ENCODE measurements at places on chromosomes 16 and 17. TPM values are rescaled to one million over a fixed set of nuclear protein-coding genes. Genes with fewer than 3 reads are reported as not detected.
A peak's percentile ranks its signal among the peaks of the same experiment; 100 is the strongest.

Gene ALDH3A1
- total RNA-seq = 10.5 TPM

Gene ABCA9
- 11.1 TPM for total RNA-seq

Gene COASY
- total RNA-seq = 63.3 TPM

Gene CBLN1
- 0.29 TPM for total RNA-seq

GRCh38 chr16:89502081-89502843, 5.9 kb upstream of the SPG7 start:
- H3K4me3 ChIP-seq = no peak overlapping the region
- peak overlapping the region; percentile 51 for H3K27ac ChIP-seq
- H3K27me3 ChIP-seq = no peaks in the 10 kb centered on the region
- peaks cover 23% of the 10 kb centered on the region for H3K4me1 ChIP-seq
- H3K36me3 ChIP-seq = no peaks in the 10 kb centered on the region

DNA sequence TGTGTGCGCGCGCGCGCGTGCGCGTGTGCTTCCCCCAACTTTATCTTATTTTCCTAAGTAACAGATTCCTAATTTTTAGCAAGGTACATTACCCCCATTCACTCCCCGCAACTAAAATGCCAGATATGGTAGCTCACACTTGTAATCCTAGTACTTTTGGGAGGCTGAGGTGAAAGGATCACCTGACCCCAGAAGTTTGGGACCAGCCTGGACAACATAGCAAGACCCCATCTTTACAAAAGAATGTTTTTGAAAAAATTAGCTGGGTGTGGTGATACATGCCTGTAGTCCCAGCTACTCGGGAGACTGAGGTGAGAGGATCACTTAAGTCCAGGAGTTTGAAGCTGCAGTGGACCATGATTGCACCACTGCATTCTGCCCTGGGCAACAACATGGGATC, 5.1 kb downstream of the BRD7 start:
- H3K4me3 ChIP-seq = no peak overlapping the region
- peaks cover 46% of the 10 kb centered on the region for H3K36me3 ChIP-seq
- H3K27ac ChIP-seq = no peak overlapping the region

DNA sequence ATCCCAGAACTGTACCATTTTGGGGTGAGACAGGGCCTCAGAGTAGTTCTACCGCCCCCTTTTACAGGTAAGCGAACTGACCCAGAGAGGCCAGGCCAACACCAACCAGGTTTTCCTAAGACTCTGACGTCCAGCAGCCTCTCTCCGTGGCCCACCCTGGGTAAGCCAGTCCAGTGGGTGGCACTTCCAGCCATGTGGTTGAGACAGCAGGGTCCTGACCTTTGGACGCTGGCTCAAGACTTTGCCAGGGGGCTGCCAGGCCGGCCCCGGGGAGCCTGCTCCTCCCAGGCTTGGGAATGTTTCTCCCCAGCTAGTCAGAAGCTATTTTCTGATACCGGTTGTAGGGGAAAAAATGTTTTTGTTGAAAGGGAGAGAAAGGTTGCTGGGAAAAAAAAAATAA, 16.9 kb downstream of the GPRC5C start:
- peak overlapping the region; percentile 17 for H3K27ac ChIP-seq
- H3K27me3 ChIP-seq = no peaks in the 10 kb centered on the region
- peaks cover 44% of the 10 kb centered on the region for H3K4me1 ChIP-seq
- no peaks in the 10 kb centered on the region for H3K36me3 ChIP-seq
- no peak overlapping the region for H3K4me3 ChIP-seq
- no peak for DNase-seq

DNA sequence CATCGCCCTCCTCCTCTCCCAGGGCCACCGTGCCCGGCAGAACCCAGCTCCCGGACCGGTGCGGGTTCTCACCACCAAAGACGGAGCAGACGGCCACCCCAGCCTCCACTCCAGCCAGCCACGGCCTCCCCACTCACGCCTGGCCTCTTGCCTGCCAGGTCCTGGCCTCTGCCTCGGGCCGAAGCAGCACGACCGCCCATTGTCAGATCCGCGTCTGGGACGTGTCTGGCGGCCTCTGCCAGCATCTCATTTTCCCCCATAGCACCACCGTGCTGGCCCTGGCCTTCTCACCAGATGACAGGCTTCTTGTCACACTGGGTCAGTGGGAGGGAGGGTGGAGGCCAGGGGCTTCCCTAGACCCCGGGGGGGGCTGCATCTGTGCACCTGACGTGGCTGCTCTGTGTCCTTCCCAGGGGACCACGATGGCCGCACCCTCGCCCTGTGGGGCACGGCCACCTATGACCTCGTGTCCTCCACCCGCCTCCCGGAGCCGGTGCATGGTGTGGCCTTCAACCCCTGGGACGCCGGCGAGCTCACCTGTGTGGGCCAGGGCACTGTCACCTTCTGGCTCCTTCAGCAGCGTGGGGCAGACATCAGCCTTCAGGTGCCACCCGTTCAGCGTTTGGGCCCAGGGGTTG, 6.6 kb upstream of the RHOT2 start:
- H3K36me3 ChIP-seq = no peaks in the 10 kb centered on the region
- DNase-seq = no peak
- H3K27ac ChIP-seq = peak overlapping the region; percentile 68
- peaks cover 3% of the 10 kb centered on the region for H3K4me1 ChIP-seq

- H3K27me3 ChIP-seq = no peaks in the 10 kb centered on the region
- H3K4me1 ChIP-seq = no peaks in the 10 kb centered on the region
- H3K4me3 ChIP-seq = no peak overlapping the region
- no peak overlapping the region for H3K27ac ChIP-seq
These were observed 29.5 kb downstream of the CYLD start for GRCh38 chr16:50771366-50771765.

GRCh38 chr16:8798535-8799157, 1.0 kb downstream of the PMM2 start:
- peak overlapping the region; percentile 97 for H3K4me3 ChIP-seq
- peaks cover 28% of the 10 kb centered on the region for H3K4me1 ChIP-seq
- DNase-seq = no peak
- H3K27me3 ChIP-seq = no peaks in the 10 kb centered on the region
- peak overlapping the region; percentile 88 for H3K27ac ChIP-seq

- no peak overlapping the region for H3K4me3 ChIP-seq
- H3K27ac ChIP-seq = peak overlapping the region; percentile 97
- peak; percentile 83 for DNase-seq
- H3K27me3 ChIP-seq = no peaks in the 10 kb centered on the region
These were observed 5.8 kb downstream of the TRIM25 start for GRCh38 chr17:56908001-56908542.

DNA sequence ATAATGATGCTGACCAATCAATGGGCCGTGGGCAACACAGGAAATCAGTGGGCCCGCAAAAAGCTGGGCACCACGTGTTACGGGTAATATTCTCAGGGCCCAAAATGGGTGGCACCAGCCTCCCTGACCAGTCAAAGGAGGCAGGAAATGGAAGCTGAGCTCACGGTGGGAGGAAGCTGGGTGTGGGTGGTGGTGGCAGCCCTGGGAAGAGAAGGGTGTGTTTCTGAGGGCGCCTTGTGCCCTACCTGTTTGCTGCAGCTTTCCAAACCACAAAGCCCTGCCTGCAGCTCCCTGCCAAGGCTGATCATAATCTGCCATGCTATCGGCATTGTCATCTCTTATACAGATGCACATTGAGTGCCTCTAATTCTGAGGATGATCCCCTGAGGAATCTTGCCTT, 457.9 kb downstream of the SLC39A11 start:
- H3K27me3 ChIP-seq = no peaks in the 10 kb centered on the region
- DNase-seq = no peak
- H3K4me3 ChIP-seq = no peak overlapping the region
- no peaks in the 10 kb centered on the region for H3K4me1 ChIP-seq
- no peak overlapping the region for H3K27ac ChIP-seq

DNA sequence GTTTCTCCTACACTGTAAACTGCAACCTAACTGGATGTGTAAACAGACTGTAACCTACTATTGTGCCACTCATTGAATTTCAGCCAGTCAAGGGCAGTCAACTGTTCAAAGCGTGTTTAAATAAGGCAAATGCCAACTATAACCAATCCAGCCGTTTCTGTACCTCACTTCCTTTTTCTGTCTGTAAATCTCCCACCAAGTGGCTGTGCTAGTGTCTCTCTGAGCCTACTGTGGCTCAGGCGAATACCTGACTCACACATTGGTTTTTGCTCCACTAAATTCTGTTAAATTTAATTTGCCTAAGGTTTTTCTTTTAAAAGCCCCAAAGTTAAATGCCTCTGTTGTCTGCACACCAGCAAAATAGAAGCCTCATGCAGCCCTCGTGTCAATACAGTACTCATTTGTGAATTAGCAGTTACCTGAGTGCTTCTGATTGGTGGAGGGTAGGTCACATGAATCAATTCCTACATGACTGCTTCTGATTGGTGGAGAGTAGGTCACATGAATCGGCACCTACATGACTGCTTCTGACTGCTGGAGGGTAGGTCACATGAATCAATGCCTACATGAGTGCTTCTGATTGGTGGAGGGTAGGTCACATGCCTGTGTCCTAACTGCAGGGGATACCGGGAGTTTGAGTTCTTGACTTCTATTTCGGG, 31.1 kb upstream of the CCR7 start:
- no peaks in the 10 kb centered on the region for H3K36me3 ChIP-seq
- H3K4me1 ChIP-seq = no peaks in the 10 kb centered on the region
- no peak for DNase-seq
- H3K27me3 ChIP-seq = no peaks in the 10 kb centered on the region
- no peak overlapping the region for H3K4me3 ChIP-seq

DNA sequence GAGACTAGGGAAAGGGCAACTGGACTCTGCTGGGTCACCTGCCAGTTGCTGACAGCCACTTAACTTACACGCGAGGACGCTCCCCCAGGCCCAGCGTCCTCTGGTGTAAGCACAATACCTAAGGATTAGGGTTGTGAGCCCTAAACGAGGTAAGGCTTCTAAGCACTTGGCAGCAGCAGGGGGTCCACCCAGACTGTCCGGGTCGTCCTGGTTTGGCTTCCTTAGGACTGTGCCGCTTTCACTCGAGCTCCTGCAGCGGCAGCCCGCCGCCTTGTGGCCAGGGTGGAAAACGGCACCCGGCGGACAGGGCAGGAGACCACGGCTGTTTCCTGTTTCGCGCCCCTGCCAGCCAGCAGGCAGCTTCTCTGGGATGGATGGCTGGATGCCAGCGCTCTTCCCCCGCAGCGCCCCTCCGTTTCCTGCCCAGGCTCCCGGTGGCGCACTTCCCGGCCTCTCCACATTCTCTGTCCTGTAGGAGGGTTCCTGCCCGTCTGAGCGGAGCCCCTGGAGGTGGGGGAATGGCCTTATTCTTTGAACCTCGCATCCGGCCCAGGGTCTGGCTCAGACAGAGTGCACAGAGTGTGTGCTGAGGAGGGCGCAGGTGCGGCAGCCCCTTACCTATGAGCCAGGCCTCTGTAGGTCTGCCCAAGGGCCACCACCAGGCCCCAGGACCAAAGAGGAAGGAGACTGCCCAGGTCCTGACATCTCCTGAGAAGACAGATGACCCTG, 47.0 kb upstream of the AMZ2 start:
- H3K27me3 ChIP-seq = peaks cover 39% of the 10 kb centered on the region
- peak overlapping the region; percentile 39 for H3K4me3 ChIP-seq
- no peak overlapping the region for H3K27ac ChIP-seq
- H3K36me3 ChIP-seq = no peaks in the 10 kb centered on the region

GRCh38 chr16:81378049-81378448, 63.3 kb downstream of the GAN start:
- no peak for DNase-seq
- H3K27me3 ChIP-seq = no peaks in the 10 kb centered on the region
- no peaks in the 10 kb centered on the region for H3K4me1 ChIP-seq
- peaks cover 28% of the 10 kb centered on the region for H3K36me3 ChIP-seq
- no peak overlapping the region for H3K27ac ChIP-seq

DNA sequence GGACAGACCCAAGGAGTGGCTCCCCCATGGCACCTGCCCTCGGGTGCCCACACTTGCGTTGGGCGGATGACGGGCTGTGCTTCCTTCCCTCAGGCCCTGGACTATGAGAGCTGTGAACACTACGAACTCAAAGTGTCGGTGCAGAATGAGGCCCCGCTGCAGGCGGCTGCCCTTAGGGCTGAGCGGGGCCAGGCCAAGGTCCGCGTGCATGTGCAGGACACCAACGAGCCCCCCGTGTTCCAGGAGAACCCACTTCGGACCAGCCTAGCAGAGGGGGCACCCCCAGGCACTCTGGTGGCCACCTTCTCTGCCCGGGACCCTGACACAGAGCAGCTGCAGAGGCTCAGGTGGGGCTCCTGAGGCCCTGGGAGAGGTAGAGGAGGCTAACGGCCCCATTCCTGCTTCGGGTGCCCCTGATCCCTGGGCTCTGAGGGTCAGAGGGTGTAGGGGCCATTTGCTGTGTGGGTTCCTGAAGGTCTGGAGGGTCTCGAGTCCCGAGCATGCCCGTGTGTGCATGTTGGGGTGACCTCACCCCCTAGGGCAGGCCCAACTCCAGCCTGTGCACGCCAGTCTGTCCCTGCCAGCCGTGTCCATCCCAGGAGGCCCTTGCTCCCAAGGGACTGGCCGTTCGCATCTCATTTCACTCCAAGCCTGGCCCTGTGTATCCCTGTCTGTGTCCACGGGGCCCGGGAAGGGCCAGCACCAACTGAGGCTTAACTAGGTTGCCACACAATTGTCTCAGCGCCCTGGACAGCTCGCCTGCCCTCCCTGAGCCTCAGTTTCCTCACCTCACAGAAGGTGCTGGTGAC, 10.0 kb downstream of the SLC22A31 start:
- H3K4me1 ChIP-seq = no peaks in the 10 kb centered on the region
- H3K36me3 ChIP-seq = no peaks in the 10 kb centered on the region
- H3K27me3 ChIP-seq = no peaks in the 10 kb centered on the region
- peak; percentile 63 for DNase-seq
- H3K4me3 ChIP-seq = no peak overlapping the region

GRCh38 chr16:55471448-55472097, 7.4 kb upstream of the MMP2 start:
- no peaks in the 10 kb centered on the region for H3K27me3 ChIP-seq
- peaks cover 7% of the 10 kb centered on the region for H3K4me1 ChIP-seq
- no peak overlapping the region for H3K27ac ChIP-seq
- no peaks in the 10 kb centered on the region for H3K36me3 ChIP-seq
- no peak overlapping the region for H3K4me3 ChIP-seq

GRCh38 chr16:4369007-4369733, 2.5 kb upstream of the VASN start:
- H3K27me3 ChIP-seq = no peaks in the 10 kb centered on the region
- no peak for DNase-seq
- peak overlapping the region; percentile 82 for H3K27ac ChIP-seq
- no peak overlapping the region for H3K4me3 ChIP-seq
- H3K4me1 ChIP-seq = peaks cover 47% of the 10 kb centered on the region

DNA sequence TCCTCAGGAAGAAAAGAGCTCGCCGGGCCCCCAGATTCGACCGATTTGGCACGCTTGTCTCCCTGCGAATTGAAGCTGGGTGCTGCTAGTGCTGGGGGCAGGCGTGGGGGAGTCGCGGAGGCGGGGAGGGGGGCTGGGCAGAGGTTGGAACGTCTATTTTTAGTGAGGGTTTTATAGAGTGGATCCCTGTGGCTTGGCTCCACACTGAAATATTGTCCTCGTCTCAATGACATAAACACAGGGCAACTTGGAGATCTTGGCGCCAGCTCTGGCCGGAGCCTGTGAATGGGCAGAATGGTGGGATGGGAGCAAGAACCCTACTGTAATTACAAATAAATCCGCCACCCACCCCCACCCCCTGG, 15.7 kb upstream of the NOG start:
- no peak overlapping the region for H3K4me3 ChIP-seq
- H3K27ac ChIP-seq = no peak overlapping the region
- no peaks in the 10 kb centered on the region for H3K27me3 ChIP-seq
- no peaks in the 10 kb centered on the region for H3K4me1 ChIP-seq
- no peak for DNase-seq

GRCh38 chr17:69651921-69652320, 237.4 kb downstream of the MAP2K6 start:
- DNase-seq = no peak
- no peaks in the 10 kb centered on the region for H3K36me3 ChIP-seq
- no peak overlapping the region for H3K27ac ChIP-seq
- no peak overlapping the region for H3K4me3 ChIP-seq
